ENCODE measurements at places on chromosomes 16 and 17.
A peak's percentile ranks its signal among the peaks of the same experiment; 100 is the strongest.

DNA sequence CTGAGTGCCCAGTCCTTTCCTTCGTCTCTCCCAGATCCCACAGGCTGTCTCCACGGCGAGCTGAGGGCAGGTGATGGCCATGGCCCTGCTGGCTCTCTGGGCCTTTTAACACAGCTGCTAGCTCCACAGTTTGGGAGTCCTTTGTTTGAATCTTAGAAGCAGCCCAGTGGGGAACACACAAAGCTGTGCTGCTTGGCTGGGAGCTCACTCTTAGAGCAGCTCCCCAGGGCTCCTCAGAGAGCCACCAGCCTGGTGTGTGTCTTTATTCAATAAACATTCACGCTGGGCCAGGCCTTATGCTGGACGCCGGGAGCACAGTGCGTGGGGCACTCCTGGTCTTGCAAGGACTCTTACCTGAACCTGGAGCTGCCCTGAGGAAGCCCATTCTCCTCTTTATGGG lies 29.7 kb downstream of the WNT3 start:
- DNase-seq = no peak

GRCh38 chr17:50469208-50469605 lies 527 bp upstream of the CHAD start:
- no peak for DNase-seq

- no peak for DNase-seq
These were observed 67.3 kb downstream of the PHKB start for GRCh38 chr16:47528431-47528830.

DNA sequence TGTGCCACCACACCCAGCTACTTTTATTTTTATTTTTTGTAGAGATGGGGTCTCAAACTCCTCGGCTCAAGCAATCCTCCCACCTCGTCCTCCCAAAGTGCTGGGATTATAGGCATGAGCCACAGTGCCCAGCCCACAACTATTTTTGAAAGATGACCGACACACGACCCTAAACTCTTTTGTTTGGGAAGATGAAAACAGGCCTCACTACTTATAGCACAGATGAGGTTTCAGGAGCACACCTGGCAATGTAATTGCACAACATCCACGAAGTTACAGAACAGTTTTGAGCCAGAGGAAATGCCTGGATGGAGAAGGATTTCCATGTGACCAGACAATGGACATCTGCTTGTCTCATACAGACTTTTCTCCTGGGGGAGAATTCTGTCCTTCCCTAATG lies 43.4 kb upstream of the PRSS54 start:
- DNase-seq = no peak

DNA sequence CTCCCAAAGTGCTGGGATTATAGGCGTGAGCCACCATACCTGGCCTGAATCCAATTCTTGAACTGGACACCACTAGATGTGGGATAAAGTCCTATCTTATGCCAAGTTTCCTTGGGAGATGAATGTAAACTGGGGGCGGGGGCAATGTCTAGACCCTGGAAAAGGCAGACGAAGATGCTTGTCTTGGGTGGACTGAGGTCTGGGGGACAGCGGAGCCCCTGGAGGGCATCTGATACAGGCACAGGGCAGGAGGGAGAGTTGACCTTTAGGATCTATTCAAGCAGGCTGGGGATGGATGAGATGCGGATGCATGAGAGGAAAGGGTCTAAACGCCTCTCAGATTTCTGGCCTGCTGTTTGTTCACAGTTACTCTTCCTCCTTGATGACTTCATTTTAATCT lies 11.7 kb downstream of the C1QTNF1 start:
- DNase-seq = no peak

GRCh38 chr16:57108432-57108831 lies 16.0 kb downstream of the CPNE2 start:
- DNase-seq = no peak

- no peak for DNase-seq
These were observed 296.3 kb upstream of the AXIN2 start for GRCh38 chr17:65857718-65858117.

DNA sequence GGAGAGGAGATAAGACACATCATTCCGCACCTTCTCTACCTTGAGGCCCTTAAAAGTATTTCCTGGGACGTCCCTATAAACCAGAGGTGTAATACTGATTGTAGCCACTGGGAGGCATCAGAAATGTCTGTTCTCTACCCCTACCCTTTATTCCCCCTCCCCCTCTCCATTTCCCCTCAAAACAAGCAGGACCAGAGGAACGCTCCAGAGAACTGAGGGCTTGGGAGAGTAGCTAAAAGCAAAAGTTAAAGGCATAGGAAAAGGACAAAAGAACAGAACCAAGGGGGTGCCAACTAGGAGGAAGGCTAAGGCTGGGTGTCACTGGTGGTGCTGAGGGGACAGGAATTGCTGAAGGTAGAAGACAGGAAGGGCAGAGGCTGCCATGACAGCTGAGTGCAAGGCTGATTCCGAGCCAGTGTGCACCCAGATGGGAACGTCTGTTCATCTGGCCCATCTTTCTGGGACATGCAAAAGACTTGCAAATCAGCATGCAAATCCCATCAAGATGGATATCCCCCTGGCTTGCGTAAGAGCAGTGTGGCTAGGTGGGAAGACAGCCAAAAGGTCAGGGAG lies 6.7 kb downstream of the CAMTA2 start:
- peak; percentile 66 for DNase-seq
